ENCODE measurements at places on chromosomes 7 and 10.

- no peak for DNase-seq
Observed at GRCh38 chr10:94193466-94193924, 169.2 kb downstream of the NOC3L start.

GRCh38 chr10:21022821-21023220 lies 125.7 kb upstream of the NEBL start:
- no peak for DNase-seq

- DNase-seq = no peak
Observed at GRCh38 chr10:29472301-29473086, 162.3 kb downstream of the SVIL start.

DNA sequence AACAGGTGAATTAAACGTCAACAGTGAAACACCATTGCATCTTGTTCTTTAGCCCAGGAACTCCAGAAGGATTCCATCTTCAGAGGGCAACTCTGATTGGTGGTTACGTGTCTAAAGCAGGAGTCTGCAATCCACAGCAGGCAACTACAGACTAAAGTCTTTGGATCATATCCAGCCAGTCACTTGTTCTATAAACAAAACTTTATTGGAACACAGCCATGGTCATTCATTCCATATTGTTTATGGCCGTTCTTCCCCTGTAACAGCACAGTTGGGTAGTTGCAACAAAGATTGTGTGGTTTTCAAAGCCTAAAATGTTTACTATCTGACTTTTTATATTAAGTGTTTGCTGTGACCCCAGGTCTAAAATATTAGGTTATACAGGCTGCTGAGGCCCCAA lies 94.7 kb upstream of the IMMP2L start:
- no peak for DNase-seq

DNA sequence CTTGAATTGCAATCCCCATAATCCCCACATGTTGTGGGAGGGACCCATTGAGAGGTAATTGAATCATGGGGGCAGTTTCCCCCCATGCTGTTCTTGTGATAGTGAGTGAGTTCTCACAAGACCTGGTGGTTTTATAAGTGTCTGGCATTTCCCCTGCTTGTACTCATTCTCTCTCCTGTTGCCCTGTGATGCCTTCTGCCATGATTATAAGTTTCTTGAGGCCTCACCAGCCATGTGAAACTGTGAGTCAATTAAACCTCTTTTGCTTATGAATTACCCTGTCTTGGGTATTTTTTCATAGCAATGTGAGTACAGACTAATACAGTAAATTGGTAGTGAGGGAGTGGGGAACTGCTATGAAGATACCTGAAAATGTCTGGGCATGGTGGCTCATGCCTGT lies 65.0 kb downstream of the ANKRD7 start:
- no peak for DNase-seq

- peak; percentile 62 for DNase-seq
Observed at GRCh38 chr7:16063716-16064675, 357.3 kb downstream of the CRPPA start.

DNA sequence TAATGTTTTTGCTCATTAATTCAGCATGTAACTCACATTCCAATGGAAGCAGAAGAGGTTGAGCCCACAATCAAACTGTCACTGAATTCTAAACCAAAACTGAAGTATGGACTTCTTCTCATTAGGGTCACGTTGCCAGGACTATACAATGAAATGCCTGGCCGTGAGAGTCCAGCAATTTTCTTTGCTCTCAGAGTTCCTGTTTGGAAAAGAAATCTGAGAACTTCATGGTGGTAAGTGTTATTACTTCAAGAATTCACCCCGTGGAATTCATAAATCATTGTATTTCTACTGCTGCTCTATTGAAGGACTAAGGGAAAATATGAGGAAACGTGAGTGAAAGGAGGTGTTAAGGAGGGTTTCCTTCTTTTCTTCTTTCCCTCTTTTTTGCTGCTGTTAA lies 441.8 kb upstream of the AKR1E2 start:
- DNase-seq = no peak

DNA sequence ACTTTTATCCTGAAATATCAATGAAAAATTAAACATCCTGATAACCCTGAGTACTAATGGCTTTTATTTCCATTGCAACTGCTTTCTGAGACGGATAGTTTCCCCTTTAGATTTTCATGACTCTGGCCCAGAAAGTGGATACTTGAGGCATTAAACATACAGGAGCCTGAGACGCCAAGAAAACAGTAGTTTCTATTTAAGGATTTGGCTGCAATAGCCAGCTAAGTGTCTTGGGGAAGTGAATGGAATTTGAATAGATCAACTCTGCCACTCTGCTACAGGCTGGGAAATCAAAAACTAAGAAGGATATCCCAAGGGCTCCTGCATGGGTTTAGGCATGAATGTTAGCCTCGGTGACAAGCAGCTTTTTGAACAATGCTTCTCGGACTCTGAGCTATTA lies 24.7 kb upstream of the GPAM start:
- no peak for DNase-seq

DNA sequence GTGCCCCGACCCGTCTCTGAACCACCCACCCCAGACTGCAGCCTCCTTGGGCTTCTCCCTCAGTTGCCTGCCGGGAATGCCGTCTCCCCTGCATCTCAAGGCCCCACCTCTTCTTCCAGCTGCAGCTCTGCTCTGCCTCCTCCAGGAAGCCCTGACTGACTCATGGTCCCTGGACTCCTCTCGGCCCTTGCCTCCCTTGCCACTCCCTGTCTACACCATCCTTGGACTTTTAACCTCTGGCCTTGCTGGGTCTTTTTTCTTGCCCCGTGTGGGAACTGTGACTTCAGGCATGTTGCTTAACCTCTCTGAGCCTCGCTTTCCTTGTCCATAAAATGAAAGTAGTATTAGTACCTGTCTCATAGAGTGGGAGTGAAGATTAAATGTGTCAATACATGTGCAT lies 56.3 kb downstream of the C10orf105 start:
- no peak for DNase-seq

DNA sequence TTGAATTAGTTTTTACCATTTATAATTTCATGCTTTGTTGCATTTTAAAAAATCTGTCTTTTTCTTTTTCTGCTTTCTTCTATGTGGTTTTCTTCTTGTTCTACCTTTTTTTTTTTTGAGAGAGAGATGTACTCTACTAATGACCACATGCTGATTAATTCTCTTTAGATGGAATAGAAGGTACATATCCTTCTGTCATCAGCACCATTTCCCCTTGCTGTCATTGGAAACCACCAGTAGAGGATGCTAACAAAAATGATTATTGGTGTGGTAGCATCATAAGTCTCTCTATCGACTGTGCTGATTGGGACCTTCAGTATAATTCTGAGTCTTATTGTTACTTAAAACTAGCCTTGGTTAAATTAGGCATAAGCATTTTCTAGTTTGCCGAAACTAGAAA lies 3.6 kb downstream of the ZEB1 start:
- no peak for DNase-seq

DNA sequence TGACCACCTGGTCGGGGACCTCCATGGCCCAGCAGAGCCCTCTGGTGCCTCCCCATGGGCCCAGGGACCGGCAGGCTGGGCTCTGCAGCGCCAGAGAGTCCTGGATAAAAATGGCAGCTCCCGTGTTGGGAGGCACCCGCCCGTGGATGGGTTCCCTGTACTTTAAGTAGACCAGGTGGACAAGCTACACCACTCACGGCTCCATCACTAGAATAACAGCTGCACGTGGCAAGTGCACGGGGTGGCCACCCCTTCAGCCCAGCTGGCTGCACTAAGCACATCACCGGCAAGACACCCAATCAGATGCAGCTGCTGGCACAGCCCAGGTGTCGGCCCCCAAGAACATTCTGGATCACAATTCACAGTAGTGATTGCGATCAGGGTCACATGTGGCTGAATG lies 69.8 kb downstream of the DIP2C start:
- no peak for DNase-seq

DNA sequence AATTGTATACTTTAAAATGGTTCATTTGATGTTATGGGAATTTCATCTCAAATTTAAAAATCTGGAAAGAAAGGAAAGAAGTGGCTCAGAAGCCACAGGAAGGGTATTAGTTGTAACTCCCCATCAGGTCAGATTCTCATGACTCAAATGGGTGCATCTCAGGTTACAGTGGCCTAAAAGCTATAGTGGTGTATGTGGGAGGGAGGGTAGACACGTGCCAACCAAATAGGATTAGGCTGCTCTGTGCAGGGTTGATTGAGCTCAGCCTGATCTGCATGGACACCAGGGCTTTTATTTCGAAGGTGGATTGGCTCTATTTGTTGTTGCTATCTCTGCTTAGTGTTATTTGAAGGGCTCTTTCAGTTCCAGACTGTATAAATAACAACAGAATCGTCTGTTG lies 121.5 kb upstream of the PRR15 start:
- DNase-seq = no peak

DNA sequence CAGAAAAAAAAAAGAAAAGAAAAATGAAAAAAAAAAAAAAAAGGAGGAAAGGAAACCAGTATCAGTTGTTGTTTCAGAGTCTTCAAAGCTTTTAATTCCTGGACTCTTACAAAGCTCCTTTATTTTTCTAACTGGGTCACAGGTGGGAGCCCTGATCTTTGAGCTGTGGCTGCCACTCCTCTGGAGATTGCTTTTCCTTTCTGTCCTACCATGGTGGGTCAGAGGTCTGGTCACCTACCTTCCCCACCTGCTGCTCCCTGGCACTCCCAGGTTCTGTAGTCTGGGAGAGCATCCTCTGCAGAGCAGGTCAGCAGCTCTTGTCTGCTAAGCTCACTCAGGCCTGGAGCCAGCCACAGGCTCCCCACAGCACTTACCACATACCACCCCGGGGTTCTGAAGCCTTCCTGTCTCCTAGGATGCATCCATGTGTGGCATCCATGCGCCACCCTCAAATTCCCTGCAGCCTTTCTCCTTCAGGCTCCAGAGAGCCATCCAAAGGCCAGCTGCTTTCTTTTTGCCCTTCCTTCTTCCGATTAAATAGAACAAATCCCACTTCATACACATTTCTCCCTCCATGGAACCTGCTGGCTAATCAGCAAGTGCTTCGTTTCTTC lies 73.2 kb upstream of the TPK1 start:
- no peak for DNase-seq

- no peak for DNase-seq
Observed at GRCh38 chr7:156305351-156305750, 335.2 kb upstream of the RNF32 start.

DNA sequence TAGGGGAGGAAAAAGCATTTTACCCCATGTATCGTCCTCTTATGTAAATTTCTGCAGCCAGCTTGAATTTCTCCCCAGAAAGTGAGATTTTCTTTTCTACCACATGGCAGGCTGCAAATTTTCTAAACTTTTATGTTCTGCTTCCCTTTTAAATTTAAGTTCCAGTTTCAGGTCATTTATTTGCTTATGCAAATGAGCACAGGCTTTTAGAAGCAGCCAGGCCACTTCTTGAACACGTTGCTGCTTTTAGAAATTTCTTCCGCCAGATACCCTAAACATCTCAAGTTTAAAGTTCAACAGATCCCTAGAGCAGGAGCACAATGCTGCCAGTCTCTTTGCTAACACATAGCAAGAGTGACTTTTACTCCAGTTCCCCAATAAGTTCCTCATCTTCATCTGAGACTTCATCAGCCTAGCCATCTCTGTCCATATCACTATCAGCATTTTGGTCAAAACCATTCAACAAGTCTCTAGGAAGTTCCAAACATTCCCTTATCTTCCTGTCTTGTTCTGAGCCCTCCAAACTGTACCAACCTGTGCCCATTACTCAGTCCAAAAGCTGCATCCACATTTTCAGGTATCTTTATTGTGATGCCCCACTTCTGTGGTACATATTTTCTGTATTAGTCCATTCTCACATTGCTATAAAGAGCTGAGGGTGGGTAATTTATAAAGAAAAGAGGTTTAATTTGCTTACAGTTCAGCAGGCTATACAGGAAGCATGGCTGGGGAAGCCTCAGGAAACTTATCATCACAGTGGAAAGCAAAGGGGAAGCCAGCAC lies 16.3 kb downstream of the EZH2 start:
- DNase-seq = no peak

GRCh38 chr10:117626228-117626627 lies 83.7 kb downstream of the EMX2 start:
- DNase-seq = no peak

GRCh38 chr10:6038071-6038631 lies 24.0 kb downstream of the IL2RA start:
- no peak for DNase-seq

DNA sequence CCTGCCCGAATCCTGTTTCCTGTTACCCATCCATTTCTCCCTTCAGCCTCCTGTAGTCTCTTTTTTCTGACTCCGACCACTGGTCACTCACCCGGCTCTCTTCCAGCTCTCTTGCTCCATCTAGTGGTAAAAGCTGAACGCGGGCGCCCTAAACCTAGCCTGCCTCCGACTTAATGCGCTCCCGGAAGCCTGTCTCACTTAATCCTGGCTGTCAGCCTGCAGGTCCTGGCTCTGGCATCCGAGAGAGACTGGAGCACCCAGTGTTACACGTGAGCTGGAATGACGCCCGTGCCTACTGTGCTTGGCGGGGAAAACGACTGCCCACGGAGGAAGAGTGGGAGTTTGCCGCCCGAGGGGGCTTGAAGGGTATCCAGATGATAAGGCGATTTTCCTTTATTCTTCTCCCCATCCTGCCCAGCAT lies 10.3 kb downstream of the SUMF2 start:
- DNase-seq = peak; percentile 87

DNA sequence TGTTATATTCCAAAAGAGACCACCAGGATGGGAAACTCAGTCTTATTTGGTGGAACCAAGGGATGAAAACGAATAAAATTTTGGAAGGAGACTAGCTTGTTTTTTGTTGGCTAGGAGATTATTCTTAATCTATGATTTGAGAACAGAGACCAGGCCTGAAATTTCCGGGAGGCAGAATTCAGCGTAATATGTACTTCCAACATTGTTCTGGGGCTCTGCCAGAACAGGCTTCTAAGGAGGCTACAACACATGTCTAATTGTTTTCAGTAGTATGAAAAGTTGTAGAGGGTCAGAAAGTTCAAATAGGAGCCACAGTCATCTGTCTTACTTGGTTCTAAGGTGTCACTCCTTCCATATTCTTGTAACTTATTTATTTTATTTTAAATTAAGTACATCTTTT lies 1.7 kb downstream of the DDX21 start:
- no peak for DNase-seq

GRCh38 chr7:151756076-151756731 lies 120.7 kb downstream of the PRKAG2 start:
- DNase-seq = no peak

DNA sequence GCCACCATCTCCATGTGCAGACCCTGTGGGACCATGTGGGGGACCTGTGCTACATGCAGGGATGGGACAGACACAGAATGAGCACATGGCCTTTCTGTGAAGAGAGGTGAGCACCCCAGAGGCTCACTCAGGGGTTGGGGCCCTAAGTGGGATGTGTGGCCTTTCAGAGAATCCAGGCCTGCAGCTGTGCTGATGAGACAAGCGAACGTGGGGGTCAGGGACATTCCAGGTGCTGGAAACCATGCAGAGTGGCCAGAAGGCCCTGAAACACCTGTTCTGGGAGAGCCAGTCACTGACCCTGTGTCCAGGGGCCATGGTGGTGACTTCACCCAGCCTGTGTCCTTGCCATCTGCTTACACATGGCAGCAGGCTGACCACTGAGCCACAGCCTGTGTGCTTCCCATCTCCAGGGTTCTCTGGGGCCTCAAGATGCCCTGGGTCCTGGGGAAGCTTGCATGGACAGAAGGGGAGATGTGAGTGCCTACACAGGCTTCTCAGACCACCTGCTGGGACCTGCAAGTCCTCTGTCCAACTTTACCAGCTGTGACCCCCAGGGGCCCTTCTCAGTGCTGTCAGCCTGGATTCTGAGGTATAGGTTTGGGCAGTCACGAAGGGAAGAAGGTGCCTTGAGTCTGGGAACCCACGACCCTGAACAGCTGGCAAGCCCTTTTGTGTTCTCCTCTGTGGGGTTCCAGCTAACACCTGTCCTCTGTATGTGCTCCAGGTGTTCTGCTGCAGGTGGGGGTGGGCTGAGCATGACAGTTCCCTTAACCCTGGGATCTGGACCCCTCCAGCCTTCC lies 17.6 kb downstream of the RAMP3 start:
- peak; percentile 5 for DNase-seq

Measured in femur (tissue), 1 donor.